Activated T-helper 1 cell treated with Interleukin-2 at 50 U/mL for 16 hours (primary cell): ENCODE measurements at places on chromosomes 3 and 15.

GRCh38 chr3:81728766-81729544, 32.5 kb downstream of the GBE1 start:
- no peak for DNase-seq

DNA sequence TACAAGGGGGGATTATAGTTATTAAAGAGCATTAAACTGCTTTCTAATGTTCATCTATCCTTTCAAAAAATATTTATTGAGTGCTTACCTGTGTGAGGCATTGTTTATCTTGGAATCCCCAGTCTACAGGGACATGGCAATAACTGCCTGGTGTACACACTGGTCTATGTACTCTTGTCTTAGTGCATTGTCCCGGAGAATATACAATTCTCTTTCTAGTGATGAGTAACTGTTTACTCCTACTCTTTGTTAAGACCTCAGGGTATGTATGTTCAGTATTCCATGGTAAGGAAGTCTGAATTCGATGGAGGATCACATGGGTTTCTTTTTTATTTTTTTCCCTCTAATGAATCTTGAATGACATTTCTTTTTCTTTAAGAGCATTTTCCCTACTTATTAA, 772.4 kb upstream of the NR2F2 start:
- no peak for DNase-seq

DNA sequence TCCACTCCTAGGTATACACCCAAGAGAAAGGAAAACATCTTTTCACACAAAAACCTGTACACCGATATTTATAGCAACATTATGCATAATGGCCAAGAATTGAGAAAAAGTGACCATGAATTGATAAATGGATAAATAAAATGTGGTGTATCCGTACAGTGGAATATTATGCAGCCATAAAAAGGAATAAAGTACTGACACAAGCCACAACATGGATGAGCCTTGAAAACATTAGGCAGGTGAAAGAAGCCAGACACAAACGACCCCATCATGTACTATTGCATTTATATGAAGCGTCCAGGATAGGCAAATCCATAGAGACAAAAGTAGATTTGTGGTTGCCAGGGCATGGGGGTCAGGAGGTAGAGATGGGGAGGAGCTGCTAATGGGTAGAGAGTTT, 64.2 kb upstream of the SLC6A6 start:
- DNase-seq: no peak

DNA sequence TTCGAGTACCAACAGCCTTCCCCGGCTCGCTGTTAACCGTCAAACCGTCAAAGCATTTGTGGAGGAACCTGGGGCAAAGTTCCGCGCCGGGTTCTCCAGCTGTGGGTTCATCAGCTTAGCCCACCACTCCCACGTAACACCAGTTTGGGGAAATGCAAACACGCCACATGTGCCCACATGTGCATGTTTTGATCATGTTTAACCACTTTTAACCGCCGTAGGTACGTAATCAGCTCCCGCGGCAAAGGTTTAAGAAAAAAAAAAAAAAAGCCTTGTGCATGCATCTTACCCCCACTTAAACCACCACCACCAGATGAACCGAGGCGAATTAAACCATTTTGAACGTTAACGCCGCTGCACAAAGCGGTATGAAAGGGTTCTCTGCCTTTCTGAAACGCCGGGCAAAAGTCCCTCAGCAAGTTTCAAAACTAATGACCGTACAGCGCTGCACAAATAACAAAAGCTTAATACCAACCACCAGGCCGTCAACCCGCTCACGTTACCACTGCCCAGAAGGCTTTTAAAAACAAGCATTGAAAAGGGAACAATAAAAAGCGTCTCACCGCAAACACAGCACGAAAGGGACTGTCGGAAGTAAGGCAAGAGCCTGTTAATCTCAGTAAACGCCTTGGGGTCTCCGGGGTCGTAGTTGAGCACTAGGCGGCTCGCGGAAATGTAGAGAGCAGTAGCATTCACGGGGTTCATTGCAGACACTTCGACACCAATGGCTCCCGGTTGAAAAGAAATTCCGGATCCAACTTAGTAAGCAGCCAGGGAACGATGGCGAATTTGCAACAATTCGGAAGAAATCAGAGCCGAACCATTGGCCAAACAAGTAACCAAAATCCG, 1.5 kb downstream of the MSL2 start:
- DNase-seq: peak; percentile 42

GRCh38 chr3:48997714-48998637, 7.9 kb downstream of the P4HTM start:
- no peak for DNase-seq

DNA sequence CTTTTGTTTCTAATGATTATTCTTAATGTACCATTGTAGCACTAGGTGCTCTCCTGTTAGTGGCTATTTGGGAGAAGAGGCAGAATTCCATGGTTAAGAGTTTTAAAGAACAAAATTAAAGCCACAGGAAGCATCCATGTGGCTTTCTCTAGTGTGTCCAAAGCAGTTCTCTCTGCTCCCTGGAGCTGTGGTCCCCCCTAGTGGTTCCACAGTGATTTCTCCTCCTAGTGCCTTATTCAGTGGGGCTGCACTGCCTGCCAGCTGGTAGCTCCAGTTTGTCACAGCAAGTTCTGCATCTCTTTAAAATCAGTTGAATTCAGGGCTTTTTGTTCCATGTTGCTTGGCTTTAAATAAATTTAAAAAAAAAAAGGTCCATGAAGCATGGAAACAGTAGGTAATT, 39.6 kb upstream of the FAM98B start:
- no peak for DNase-seq

DNA sequence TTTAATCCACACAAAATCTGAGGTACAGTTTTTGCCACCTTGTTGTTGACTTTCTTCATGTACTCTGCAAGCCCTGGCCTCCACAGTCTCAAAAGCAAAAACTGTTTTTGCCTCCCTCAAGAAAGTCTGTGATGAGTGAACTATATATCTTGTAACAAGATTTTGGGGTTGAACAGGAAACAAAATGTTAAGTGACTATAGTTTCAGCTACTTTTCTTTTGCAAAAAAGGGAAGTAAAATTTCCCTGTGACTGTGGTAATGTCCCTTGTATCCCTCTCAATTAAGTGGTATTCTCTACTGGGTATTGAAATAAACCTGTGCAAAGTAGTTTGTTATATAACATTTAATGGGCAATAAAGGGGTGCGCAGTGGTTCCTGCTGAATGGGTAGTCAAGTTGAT, 21.3 kb upstream of the SCAANT1 start:
- no peak for DNase-seq

DNA sequence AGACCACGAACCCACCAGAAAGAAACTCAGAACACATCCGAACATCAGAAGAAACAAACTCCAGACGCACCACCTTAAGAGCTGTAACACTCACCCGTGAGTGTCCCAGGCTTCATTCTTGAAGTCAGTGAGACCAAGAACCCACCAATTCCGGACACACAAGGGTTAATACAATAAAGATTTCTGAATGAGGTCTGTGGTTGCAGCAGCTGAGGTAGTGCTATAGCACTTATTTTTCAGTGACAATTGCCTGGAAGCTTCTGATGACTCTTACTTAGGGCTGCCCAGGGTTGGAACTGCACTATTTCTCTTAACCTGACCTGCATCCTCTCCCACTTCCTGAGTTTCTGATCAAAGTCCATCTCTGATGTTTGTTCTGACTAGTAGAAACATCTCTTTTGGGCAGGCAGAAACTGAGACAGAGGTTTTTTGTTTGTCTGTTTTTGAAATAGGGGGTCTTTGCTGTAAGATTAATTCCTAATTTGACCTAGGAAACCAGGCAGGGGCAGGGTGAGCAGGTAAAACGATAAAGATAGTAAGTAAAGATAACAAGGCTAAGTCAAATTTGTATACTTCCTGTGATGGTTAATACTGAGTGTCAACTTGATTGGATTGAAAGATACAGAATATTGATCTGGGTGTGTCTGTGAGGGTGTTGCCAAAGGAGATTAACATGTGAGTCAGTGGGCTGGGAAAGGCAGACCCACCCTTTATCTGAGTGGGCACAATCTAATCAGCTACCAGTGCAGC, 169.1 kb downstream of the GAP43 start:
- DNase-seq: no peak

DNA sequence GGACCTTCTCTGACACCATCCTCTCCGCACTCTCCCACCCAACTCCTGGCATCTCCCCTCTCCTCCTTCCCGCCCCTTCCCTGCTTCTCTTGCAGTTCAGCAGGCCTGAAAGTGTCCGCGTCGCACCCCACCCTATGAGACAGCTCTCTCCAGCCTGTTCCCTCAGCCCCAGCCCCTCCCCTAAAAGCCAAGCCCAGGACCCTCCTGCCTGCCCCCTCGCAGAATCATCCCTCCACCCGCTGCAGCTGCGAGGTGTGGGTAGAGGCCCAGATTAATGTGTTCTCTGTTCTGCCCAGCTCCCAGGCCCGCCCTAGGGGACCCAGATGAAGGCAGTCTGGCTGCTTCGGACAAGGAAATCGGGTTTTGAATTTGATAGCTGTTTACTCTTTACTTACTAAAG, 410 bp downstream of the PRR23E start:
- no peak for DNase-seq

DNA sequence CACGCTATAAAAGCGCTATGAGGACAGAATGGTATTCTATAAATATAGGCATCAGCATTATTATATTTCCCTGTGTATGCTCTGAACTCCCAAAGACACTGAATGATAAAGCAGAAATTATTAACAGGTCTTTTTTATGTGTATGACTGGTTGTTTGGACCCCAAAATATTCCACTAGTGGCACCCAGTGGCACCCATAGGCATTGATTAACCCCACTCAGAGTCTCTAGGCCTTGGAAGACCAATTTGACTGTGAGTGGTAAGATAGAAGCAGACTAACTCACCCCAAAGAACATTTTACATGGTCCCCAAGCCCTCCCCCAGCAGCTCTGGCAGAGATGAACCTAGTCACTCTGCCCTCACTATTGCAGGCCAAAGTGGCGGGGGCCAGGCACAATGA, 45.4 kb upstream of the UBE2E1 start:
- no peak for DNase-seq

GRCh38 chr3:85821130-85821756, 862.5 kb downstream of the CADM2 start:
- DNase-seq: no peak

DNA sequence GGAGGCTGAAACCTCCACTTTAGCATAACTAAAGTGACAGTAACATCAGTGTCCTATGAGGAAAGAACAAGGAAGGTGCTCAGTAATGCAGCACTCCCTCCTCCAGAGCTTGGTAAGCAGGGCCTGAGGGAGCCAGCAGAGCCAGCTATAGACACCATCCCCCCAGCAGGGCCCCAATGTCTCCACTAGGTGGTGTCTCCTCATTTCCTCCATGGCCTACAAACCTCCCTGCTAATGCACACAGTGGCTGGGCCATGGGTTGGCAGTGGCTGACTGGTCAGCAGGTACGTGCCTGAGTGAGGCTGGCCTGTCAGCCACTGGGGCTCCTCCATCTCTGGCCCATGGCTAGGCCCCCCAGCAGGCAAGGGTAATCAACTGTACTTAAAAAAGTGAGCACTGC, 13.6 kb downstream of the MRPS25 start:
- DNase-seq: peak; percentile 7

- DNase-seq: no peak
These were observed 1.5 kb upstream of the TM4SF19 start for GRCh38 chr3:196339493-196340254.

DNA sequence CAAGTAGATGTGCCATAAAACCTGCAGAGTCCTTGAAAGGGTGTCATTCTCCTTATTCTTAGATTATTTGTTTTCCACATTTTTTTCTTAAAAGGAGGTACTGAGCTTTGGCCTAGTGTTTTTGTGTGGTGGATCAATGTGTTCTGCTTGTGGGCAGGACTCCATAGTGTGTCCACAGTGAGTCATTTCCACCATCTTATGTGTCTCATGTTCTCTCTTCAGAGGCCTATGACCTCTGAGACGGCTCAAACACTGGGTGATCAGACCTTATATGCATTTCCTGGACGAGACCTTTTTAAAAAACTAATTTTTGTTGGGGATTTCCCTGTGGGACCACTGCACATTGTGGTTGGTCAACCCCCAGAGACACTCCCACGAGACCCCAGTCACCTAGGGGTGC, 93.4 kb downstream of the CHCHD4 start:
- DNase-seq: no peak

DNA sequence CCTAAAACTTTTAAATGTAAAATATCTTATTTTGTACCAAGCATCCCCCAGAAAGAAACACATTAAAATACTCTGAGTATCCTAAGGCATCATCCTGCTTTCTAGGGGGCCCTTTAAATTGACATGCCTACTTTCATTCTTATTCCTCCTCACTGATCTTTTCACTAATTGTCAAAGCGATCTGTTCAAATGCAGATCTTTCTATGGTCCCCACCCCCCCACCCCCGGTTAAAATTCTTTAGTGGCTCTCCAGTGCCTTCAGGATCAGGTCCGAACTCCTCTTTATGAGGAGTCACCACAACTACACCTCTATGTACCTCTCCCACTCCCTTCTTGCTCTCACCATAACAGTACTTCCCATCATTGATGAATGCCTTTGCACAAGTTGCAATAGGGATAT, 19.2 kb upstream of the TFDP2 start:
- no peak for DNase-seq

GRCh38 chr15:89149501-89150101, 61.3 kb downstream of the ABHD2 start:
- DNase-seq: no peak

- DNase-seq: no peak
These were observed 61.6 kb downstream of the IGSF11 start for GRCh38 chr3:118973050-118973449.

DNA sequence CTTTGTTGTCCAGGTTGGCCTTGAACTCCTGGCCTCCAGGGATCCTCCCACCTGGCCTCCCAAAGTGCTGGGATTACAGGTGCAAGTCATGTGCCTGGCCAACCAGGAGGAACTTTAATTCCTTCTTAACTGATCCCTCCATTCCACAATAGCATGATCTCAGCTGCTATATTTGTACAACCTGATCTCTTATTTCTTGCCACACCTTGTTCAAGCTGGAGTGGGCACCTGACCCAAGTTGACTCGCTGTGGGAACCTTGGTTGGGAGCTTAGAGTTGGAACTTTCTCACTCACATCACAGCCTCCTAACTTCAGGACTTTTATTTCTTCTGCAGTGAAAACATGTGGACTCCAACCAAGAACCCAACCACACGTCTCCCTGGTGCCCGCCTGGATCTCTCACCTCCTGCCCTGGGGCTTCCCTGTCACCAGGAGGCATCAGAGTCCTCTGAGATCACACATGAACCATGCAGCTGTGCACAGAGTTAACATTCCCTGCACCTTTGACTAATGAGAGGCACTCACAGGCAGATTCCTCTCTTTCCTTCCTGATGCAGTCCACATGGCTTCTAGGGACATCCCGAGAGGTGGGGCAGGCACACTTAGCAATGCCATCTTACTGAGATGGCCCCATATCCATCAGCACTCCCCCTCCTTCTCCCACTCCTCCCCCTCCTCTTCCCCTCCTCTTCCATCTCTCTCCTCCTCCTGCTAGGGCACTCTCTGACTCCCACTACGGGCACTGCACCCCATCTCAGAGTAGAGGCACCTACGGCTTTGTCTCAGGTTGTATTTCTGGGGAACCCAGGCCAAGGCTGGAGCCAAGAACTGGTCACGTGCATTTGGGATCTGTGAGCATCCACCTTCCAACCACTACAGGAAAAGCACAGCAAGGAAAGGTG, 9.7 kb upstream of the CYFIP1 start:
- no peak for DNase-seq
